ENCODE measurements at places on chromosomes 11 and 22. TPM values are rescaled to one million over a fixed set of nuclear protein-coding genes. Genes with fewer than 3 reads are reported as not detected.

The TPCN2 gene
- 22.1 TPM for total RNA-seq

The MIOX gene
- not detected for total RNA-seq

The MGAT3 gene
- 7.0 TPM for total RNA-seq

The KDM4D gene
- 1.7 TPM for total RNA-seq

The PHLDA2 gene
- 0.55 TPM for total RNA-seq

The ELP4 gene
- 25.1 TPM for total RNA-seq

DNA sequence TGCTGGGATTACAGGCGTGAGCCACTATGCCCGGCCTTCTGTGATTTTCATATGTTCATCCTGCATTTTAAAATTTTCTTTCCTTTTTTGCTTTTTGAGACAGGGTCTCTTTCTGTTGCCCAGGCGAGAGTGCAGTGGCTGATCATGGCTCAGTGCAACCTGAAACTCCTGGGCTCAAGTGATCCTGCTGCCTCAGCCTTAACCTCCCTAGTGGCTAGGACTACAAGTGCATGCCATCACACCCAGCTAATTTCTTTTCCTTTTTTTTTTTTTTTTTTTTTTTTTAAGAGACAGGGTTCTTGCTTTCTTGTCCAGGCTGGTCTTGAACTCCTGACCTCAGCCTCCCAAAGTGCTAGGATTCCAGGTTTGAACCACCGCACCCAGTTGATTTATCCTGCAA lies 54.1 kb upstream of the WT1 start:
- no peak for DNase-seq
- H3K4me3 ChIP-seq = no peak overlapping the region
- H3K27ac ChIP-seq = no peak overlapping the region
- no peaks in the 10 kb centered on the region for H3K36me3 ChIP-seq
- no peaks in the 10 kb centered on the region for H3K4me1 ChIP-seq

GRCh38 chr22:41598891-41599635 lies 9.4 kb upstream of the PMM1 start:
- no peak for DNase-seq
- peaks cover 22% of the 10 kb centered on the region for H3K4me1 ChIP-seq
- no peak overlapping the region for H3K4me3 ChIP-seq

DNA sequence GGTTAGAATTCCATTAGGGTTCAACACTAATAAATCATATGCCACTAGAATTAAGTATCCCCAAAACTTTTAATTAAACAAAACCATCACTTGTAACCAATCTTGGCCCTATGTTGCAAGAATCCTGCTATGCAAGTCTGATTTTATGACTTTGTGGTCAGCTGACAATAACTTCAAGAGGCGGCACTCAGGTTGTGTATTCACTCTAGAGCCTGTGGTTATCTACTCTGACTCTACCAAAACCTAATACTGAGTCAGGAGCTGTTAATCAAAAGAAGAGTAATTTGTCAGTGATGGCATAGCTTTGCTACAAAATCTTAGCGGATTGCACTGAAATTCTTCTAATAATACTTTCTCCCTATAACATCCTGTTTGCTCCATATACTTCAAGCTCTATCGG lies 253.7 kb downstream of the AASDHPPT start:
- no peaks in the 10 kb centered on the region for H3K36me3 ChIP-seq
- no peak overlapping the region for H3K4me3 ChIP-seq
- no peaks in the 10 kb centered on the region for H3K4me1 ChIP-seq
- no peak for DNase-seq

- no peak overlapping the region for H3K27ac ChIP-seq
- H3K4me3 ChIP-seq = no peak overlapping the region
- H3K4me1 ChIP-seq = peaks cover 13% of the 10 kb centered on the region
These were observed 9.4 kb downstream of the DIXDC1 start for GRCh38 chr11:111946499-111946898.

DNA sequence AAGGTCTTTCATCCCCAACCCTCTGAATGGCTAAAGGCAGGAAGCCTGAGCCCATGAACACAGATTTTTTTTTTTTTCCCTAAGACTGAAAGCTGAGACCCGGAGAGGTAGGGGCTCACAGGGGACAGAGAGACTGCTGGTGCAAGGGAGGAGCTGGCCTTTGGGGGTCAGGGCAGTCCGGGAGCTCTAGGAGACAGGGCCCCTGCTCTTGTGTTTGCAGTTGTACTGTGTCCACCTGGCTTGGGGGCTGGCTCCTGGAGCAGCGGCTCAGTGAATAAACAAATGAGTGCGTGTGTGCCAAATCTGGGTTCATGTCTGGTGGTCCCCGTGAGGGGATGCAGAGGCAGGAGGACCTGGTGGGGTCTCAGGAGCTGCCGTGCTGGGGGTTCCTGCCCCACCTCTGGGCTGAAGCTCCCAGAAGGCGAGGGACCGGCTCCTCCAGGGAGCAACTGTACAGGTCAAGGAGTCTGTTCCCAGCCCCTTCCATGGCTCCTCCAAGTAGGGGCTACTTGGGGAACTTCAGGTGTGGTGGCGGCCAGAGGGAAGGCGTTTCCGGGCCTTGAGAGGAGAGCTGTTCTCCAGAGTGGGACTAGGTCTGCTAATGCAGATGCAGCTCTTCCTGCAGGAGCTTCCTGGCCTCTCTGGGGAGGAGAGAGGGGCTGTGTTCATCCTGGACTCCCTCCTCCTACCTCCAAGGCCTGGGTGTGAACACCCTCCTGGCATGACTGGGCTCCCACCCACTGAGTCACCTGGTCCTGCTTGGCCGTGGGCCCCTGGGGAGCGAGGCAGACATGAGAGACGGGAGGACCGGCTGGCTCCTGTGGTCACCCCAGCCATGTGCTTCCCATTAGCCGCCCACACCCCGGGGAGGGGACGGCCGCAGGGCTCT lies 57.6 kb downstream of the FBXO7 start:
- H3K4me1 ChIP-seq = no peaks in the 10 kb centered on the region
- H3K27me3 ChIP-seq = no peaks in the 10 kb centered on the region
- H3K36me3 ChIP-seq = no peaks in the 10 kb centered on the region
- DNase-seq = no peak
- H3K27ac ChIP-seq = no peak overlapping the region

GRCh38 chr22:46764140-46764680 lies 1.8 kb downstream of the TBC1D22A start:
- H3K4me3 ChIP-seq = peak overlapping the region; percentile 100
- H3K36me3 ChIP-seq = peaks cover 17% of the 10 kb centered on the region
- H3K27me3 ChIP-seq = no peaks in the 10 kb centered on the region
- H3K4me1 ChIP-seq = peaks cover 45% of the 10 kb centered on the region
- H3K27ac ChIP-seq = peak overlapping the region; percentile 67
- no peak for DNase-seq

DNA sequence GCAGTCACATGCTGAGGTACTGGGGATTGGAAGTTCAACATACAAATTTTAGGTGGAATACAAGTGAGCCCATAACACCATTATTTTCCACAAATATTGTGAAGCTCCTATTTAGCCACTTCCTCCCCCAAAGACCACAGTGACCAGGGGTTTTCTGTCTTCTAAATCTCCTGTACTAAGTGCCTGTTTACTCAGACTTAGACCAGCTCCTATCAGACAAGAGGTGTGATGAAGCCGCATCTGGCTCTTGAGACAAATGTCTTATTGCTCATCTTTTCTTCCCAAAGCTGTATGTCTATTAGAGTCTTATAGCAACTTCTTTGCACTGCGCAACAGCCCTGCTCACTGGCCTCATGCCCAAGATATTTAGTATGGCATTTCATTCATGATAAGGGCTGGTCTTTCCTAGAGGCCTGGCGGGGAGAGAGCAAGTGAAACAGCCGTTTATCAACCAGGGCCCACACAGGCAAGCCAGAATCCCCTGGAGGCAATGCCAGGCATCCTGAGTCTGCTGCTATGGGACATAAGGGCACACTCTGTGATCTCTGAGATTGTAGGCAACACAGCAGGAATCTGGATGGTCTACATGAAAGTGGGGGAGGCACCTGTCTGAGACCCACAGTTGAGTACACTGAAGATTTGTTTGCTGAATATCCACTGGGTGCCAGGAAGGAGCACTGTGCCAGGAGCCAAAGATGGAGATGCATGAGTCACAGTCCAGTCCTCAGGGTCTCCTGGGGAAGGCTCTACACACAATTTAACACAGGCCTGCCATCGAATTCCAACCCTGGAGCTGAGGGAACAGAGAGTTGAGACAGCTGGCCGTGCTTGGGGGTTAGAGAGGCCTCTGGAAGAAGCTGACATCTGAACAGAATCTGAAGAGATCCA lies 78.5 kb upstream of the NCAM1 start:
- H3K36me3 ChIP-seq = peaks cover 2% of the 10 kb centered on the region
- peak overlapping the region; percentile 20 for H3K4me3 ChIP-seq
- H3K4me1 ChIP-seq = peaks cover 23% of the 10 kb centered on the region
- H3K27me3 ChIP-seq = peaks cover 7% of the 10 kb centered on the region
- no peak for DNase-seq
- H3K27ac ChIP-seq = peak overlapping the region; percentile 78

GRCh38 chr22:40727964-40728615 lies 48.8 kb downstream of the MCHR1 start:
- peak overlapping the region; percentile 66 for H3K4me3 ChIP-seq
- peaks cover 41% of the 10 kb centered on the region for H3K4me1 ChIP-seq
- H3K27ac ChIP-seq = peak overlapping the region; percentile 99
- no peaks in the 10 kb centered on the region for H3K27me3 ChIP-seq

- H3K27ac ChIP-seq = no peak overlapping the region
- no peak overlapping the region for H3K4me3 ChIP-seq
- peaks cover 11% of the 10 kb centered on the region for H3K27me3 ChIP-seq
- no peak for DNase-seq
These were observed 43.8 kb upstream of the RASD2 start for GRCh38 chr22:35496768-35497312.

- peaks cover 11% of the 10 kb centered on the region for H3K27me3 ChIP-seq
- H3K4me3 ChIP-seq = no peak overlapping the region
- H3K27ac ChIP-seq = no peak overlapping the region
- H3K36me3 ChIP-seq = no peaks in the 10 kb centered on the region
These were observed 16.8 kb upstream of the TSPAN18 start for GRCh38 chr11:44709966-44710365.

DNA sequence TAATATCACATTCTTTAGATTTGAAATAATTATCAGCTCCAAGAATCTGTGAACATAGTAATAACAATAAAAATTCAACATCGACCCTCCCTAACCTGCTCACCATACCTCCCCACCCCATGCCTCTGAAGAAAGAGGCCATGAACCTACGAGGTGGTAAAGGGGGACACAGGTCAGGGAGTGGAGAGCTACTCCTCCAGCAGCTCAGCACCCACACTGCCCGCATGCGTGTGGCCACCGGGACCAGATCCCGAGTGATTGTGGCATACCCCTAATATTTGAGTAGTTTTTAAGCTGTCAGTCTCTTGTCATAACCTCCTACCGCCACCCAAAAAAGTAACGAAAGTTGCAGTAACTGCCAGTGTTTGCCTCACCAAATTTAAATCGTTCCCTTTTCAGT lies 16.8 kb upstream of the ADSL start:
- peaks cover 23% of the 10 kb centered on the region for H3K36me3 ChIP-seq
- no peaks in the 10 kb centered on the region for H3K27me3 ChIP-seq
- no peak for DNase-seq
- H3K4me3 ChIP-seq = no peak overlapping the region

DNA sequence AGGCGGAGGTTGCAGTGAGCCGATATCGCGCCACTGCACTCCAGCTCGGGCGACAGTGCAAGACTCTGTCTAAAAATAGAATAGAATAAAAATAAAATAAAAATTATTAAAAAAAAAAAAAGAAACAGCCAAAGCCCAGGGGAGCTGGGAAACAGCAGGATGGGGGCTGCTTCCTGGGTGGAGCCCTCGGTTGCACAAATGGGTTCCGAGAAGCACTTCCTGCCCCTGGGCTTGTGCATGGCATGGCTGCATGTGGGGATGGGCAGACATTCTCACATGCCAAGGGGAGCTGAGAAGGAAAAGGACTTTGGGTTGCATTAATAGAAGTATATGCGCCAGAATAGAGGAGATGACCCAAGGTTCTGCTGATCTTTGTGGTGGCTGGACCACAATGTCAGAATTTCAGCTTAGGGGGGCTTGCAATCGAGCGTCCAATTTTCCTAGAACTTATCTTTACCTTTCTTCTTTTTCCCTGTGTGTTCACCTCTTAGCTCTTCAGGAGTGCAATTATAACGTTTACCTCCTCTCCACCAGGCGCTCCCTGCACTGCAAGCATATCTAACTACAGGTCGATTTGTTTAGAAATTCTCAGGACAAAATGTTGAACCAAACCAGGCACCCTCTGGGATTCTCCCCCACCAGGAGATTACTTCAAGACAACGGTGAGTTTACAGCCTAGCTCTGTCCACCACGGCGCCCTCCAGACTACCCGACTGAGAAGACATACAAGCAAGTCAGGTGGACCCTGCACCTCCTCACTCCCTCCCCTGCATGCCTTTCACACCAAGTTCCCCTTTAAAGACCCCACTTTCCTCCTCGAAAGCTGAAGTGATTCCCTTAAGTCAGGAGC lies 53.2 kb downstream of the SHISAL1 start:
- peak; percentile 17 for DNase-seq
- no peak overlapping the region for H3K4me3 ChIP-seq

GRCh38 chr11:30873924-30874610 lies 287.9 kb upstream of the MPPED2 start:
- no peaks in the 10 kb centered on the region for H3K4me1 ChIP-seq
- no peaks in the 10 kb centered on the region for H3K36me3 ChIP-seq
- no peak overlapping the region for H3K4me3 ChIP-seq

- H3K36me3 ChIP-seq = peaks cover 31% of the 10 kb centered on the region
- no peaks in the 10 kb centered on the region for H3K4me1 ChIP-seq
- H3K27me3 ChIP-seq = no peaks in the 10 kb centered on the region
- no peak overlapping the region for H3K27ac ChIP-seq
- DNase-seq = no peak
These were observed 36.3 kb downstream of the MRE11 start for GRCh38 chr11:94457118-94458029.

DNA sequence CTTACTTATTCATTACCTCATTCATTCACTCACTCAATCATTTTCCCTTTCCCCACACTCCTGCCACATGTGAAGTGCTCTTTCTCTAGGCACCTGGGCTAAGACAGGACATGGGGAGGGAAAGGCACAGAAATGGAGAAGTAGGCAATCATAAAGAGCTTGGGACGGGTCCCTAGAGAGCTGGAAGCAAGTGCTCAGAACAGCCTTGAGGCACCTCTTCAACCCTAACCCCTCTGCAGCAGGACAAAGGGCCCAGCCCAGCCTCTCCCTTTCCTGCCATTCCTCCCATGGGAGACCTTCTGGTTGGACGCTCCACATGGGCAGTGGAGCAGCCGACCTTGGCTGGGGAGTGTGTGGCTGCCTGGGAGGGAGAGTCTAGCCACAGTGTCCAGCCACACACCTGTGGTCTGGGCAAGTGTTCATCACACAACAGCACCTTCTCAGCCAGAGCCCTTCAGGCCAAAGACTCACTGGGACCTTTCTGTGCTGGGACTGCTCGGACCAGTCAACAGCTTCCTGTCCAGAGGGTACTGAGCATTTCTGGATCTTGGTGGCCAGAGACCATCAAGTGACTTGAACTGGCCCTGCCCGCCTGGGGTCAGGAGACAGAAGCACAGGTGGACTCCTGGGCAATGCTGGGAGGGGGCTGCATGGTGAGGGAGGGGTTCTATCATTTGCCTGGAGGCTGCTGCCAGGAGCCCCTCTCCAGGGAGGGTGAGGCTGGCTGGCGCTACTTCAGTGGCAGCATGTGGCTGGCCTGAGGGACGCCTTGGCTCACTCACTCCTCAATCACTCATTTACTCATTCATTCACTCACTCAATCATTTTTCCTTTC lies 1.0 kb upstream of the MUC5AC start:
- DNase-seq = no peak
- no peak overlapping the region for H3K27ac ChIP-seq
- no peak overlapping the region for H3K4me3 ChIP-seq
- no peaks in the 10 kb centered on the region for H3K36me3 ChIP-seq
- H3K4me1 ChIP-seq = peaks cover 3% of the 10 kb centered on the region
- H3K27me3 ChIP-seq = no peaks in the 10 kb centered on the region
